ENCODE measurements at places on chromosomes 16 and 17.

GRCh38 chr17:73304971-73305812 lies 6.6 kb downstream of the CDC42EP4 start:
- DNase-seq, result peak; percentile 87

DNA sequence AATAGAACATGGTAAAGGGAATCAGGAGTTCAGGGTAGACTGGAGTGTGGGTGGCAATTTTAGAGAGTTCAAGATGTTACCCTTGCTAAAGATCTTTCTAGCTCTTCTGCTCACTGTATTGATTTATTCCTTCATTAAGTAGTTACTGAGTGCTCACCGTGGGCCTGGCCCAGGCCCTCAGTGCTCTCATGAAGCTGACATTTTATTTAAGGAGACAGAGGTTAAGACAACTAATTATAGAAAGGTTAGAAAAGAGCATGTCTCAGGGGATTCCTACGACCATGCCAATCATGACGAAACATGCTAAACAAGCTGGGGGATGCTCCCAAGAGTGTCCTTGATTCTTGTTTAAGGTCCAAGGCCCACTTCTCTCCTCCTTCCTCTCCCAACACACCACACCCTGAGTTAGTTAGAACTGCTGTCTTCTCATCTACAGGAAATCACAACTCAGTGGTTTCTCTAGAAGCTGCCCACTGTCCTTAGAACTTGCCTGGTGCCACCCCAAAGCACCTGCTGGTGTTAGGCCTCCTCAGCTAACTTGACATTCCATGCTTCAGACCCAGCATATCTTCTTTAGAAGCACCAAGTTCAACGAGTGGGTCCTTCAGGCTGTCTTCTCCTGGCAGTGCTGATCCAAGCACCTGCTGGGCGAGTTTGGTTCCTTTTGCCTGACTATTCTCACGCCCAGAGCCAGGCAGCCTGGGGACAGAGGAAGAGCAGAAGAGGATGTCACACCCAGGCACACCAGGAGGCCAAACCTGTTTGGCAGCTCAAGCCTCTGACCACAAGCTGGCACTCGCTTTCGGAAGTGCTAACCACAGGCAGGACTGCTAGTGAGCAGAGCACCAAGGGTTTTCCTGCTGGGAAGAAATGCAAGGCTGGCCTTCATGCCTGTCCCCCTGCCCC lies 79.0 kb downstream of the GAS7 start:
- DNase-seq, result no peak

GRCh38 chr16:88669980-88670379 lies 7.1 kb upstream of the MVD start:
- DNase-seq, result no peak

DNA sequence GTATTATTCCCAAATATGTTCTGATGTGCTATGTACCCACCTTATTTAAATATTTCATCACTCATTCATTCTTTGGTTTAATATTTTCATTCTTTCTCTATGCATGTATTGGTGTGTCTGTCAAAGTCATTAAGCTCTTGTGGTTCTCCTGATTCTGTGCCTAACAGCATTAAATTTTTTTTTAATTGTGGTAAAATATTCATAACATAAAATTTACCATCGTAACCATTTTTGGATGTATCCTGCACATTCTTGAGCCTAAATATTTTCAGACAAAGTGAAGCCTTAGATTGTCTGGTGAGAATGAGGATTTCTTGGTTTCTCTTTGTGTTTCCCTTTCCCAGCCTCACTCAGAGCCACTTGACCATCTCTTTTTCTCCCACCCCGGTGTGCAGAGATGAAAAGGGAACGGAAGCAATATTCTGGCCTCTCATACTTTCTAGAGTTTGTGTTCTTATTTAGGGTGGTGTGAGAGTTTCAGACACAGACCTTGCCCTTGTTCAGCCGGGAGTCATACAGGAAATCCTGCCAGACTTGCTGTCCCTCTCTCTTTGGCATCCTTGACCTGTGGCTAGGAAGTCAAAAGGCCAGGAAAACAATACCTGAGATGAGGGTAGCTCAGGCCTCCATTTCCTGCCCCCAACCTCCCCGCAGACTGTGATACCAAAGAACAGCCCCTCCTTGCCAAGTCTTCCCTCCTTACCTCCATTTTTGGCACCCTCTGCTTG lies 4.9 kb downstream of the CCL5 start:
- DNase-seq, result no peak

GRCh38 chr17:59830007-59830630 lies 62.6 kb downstream of the TUBD1 start:
- peak; percentile 70 for DNase-seq

DNA sequence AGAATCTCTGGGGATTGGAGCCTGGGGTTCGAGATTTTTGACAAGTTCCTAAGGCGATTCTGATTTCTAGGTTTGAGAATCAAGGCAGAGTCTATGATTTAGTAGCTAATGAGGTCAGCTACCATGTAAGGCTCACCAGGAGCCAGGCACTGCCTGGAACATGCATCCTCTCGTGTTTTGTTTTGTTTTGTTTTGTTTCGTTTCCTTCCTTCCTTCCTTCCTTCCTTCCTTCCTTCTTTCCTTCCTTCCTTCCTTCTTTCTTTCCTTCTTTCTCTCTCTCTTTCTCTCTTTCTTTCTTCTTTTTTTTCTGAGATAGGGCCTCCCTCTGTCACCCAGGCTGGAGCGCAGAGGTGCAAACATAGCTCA lies 39.1 kb downstream of the SRCIN1 start:
- no peak for DNase-seq

DNA sequence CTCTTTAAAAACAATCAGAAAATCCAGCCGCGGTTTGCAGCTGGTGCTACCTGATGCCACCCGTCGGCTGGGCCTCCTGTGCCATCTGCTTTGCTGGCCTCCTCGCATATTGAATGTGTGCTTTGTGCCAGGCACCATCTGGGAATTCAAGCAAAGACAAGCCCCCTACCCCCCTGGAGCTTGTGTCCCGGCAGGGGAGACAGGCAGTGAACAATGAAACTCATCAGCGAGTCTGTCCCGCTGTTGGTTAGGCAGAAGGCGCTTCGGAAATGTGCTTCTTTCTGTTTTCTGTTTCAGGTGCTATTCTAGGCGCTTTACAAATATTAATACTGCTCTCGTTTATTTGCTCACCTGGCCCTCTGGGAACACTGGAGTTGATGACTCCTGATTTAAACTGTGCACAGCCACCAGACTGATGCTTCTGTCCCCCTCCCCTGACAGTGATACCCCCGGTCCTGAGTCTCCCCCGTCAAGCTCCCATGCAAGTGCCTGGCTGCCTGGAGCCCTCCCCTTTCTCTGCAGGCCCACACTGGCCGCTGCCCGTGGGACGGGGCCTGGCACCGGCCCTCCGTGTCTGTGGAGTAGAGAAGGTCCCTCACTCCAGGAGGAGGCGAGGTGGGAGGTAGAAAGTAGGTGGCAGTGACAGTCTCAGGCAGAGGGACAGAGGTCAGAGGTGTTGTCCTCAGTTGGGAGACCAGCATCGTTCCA lies 126.1 kb upstream of the PLCG2 start:
- no peak for DNase-seq

- peak; percentile 33 for DNase-seq
Measured at GRCh38 chr16:68776821-68777485, 39.9 kb downstream of the CDH1 start.

- no peak for DNase-seq
Measured at GRCh38 chr17:76154292-76154691, 13.2 kb upstream of the FOXJ1 start.

DNA sequence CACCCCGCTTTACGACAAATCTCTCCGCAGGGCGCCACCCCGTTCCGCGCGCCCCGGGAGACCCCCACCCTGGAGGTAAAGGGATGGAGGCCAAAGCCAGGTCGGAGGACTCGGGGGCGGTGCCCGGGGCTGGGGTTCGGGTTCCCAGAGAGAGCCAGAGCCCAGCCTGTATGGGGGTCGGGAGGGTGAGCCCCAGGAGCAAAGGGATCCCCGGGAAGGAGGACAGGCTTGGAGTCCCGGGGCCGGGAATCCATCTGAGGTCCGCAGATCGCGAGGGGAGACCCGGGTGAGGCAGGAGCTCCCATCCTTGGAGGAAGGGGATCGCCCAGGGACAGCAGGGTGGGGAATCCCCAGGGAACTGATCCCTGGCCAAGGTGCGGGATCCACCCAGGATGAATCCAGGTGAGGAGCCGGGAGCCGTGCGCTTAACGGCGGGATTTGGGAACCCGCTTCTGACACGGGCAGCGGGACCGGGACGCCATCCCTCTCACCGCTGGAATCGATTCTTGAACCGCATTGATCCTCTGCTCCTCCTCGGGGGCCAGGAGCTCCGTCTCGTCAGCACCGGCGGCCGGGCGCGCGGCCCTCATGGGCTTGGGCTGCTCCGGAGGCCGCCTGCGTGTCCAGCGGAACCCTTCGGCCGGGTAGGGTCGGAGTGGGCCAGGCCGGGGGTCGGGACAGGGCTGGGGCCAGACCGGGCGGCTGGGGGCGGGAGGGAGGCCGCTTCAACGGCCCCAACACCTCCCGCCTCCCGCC lies at the start of gene MMD:
Gene MMD, minus strand, starts transcription at position 657 of the 756 bp plus-strand sequence. Its CDS starts 140 bp downstream, at position 517.
- no peak for DNase-seq

DNA sequence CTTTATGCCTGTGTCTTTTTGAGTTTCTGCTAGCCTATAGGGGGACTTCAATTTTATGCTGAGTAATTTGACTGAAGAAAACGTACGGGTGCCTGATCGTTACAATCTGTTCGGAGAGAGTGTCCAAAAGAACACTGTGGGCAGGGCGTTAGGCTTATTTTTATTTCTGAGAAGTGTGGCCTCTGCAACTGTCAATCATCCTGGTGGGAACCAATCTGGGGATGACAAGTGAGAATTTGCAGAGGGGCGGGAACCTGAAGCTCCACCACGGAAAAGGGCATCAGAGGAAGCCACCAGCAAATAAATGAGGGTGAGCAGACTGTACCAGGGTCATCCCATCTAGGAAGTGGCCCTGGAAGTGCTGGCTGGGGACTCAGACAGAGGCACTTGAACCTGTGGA lies 12.0 kb upstream of the CDYL2 start:
- DNase-seq, result no peak

DNA sequence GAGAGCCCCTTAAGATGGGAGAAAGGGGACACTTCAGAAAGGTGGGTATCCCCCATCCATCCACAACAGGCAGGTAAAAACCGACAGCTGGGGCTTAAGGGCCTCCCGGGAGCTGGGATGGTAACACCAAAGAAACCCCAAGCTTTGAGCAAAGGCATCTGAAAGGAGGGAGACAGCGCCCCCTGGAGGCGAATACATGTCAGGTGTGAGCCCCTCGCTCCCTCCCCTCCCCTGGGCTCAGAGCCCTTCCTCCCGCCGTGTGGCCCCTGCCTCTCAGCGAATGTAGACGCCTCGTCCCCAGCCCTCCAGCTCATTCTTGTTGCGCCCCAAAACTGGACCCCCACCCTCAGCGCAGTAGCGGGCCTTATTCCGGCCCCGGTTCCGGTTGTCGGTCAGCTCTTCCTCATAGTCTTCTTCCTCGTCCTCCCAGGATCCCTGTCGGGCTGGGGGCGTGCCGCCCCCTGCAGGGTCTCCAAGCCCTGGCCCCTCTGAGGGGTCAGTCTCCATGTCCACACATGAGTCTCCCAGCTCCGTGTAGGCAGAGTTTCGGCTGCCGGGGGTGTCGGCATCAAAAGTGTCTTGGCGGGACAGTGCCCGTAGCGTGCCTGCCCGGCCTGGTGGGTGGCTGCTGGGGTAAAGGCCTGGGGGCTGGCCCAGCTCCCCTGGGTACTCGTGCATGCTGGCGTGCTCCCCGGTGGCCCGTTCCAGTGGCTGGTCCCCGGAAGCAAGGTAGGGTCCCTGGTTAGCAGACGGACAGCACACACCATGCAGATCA lies 9.1 kb upstream of the ARL5C start:
- peak; percentile 78 for DNase-seq

- no peak for DNase-seq
Measured at GRCh38 chr17:61130330-61130729, 269.3 kb upstream of the TBX2 start.

GRCh38 chr16:81469710-81470535 lies 25.3 kb downstream of the CMIP start:
- DNase-seq, result peak; percentile 60

GRCh38 chr17:7750321-7750821 lies 32.8 kb downstream of the DNAH2 start:
- peak; percentile 84 for DNase-seq

DNA sequence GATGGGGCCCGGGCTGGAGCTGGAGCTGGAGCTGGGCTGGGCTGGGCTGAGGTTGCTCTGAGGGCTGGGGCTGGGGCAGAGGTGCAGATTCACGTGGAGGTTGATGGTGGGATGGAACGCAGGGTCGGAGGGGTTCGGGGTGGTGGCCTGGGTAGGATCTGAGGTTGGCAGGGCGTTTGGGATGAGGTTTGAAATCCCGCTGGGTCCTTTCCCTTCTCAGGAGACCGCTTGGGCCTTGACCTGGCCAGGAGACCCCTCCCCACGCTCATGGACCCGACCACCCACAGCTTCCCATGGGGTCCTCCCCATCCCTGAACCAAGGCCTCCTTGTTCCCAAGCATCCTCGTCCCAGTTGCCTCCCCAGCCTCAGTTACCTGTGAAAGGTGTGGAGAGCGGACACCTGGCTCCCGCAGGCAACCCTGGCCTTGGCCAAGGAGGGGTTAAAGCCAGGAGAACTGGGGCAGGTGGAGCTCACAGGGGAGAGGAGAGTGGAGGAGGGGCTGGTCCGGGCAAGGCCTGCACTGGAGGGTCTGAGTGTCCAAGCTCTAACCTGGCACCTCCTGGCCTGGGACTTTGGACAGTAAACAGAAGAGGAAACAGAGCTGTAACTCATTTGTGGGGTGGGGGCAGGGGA lies at the start of gene ASGR2:
Gene ASGR2, minus strand, starts transcription at position 582 of the 634 bp plus-strand sequence. CDS start 582 bp downstream, outside the sequence.
- DNase-seq, result no peak

- no peak for DNase-seq
Measured at GRCh38 chr17:8954339-8954738, 11.2 kb downstream of the PIK3R5 start.

- DNase-seq, result no peak
Measured at GRCh38 chr16:11432856-11433395, 87.7 kb downstream of the RMI2 start.

DNA sequence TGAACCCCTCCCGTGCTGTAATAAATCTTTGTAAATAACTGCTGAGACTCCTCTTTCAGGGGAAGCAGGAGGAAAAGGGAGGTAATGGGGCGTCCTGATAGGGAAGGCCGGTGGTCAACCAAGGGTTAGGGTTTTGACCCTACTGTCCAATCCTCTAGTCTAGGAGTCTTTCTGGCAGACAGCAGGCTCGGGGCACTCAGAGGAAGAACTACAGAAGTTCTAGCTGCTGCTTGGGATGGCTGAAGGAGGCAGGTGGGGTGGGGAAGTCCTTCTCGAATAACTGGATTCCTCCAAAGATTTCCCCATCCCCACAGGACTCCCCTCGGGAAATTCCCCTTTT lies 387 bp upstream of the STARD3 start:
- DNase-seq, result no peak

- no peak for DNase-seq
Measured at GRCh38 chr17:7191069-7191468, 11.9 kb upstream of the ASGR1 start.

Data from choroid plexus epithelial cell (primary cell).